Sigmoid colon (tissue), 7 donors: ENCODE measurements at places on chromosomes 7 and 10.

GRCh38 chr10:119305860-119306513 lies 98.6 kb downstream of the GRK5 start:
- DNase-seq = peak; percentile 95

DNA sequence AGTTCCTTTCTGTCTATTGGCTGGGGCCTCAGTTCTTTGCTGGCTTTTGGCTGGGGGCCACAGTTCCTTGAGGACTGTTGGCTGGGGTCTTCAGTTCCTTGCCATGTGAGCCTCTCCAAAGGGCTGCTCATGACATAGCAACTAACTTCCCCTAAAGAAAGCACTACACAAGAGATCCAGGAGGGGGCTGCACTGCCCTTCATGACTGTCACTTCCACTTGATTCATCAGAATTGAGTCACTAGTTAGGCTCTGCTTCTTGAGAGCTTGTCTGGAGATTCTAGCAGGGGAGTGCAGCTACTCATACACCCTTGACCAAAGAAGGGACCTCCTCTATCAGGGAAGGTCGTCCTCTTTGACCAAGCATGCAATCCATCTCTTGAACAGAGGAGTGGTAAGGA lies 38.0 kb upstream of the MKX start:
- DNase-seq = no peak

DNA sequence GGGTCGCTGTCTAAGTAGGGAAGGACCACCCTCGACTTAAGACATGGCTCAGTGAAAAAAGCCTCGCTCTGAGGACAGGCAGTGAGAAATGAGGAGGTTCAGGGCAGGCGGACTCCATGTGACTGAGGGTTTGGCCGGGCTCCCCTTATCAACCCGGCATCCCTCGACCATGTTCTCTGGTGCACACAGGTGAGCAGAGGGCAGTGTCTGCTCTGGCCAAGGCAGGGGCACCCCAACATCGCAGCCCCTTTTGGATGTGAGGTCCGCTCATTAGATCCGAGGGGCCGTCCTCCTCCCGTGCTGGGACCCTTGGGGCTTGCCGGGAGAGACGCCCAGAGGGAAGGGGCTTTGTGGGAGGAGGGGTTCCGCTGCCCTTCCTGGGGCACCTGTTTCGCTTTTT lies 475.1 kb downstream of the DNAJB6 start:
- no peak for DNase-seq

- DNase-seq = no peak
Observed at GRCh38 chr10:112678987-112679386, 232.0 kb downstream of the VTI1A start.

- no peak for DNase-seq
Observed at GRCh38 chr10:14600065-14600464, 174.6 kb downstream of the FAM107B start.

DNA sequence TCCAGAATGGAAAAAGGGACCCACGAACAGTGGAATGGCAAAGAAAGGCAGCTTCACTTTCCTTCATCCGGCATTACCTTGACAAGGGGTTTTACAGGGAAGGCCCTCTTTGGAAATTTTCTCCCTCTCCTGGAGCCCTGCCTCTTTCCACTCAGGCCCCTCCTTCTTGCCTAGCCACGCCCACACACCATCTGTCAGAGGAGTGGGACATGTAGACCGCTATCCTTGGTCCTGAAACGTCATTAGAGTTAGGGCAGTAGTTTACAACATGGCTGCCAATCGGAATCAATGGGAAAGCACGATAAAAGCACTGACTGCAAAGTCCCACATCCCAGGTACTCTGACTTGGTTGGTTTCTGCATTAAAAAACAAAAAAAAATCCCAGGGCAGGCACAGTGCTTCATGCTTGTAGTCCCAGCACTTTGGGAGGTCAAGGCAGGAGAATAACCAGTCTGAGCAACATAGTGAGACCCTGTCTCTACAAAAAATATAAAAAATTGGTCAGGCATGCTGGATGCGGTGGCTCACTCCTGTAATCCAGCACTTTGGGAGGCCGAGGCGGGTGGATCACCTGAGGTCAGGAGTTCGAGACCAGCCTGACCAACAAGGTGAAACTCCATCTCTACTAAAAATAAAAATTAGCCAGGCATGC lies 96.4 kb downstream of the MARCHF5 start:
- no peak for DNase-seq

- DNase-seq = no peak
Observed at GRCh38 chr10:77906951-77907421, 19.6 kb downstream of the DLG5 start.

GRCh38 chr10:116521424-116522290 lies 24.1 kb upstream of the PNLIP start:
- no peak for DNase-seq

GRCh38 chr10:6108631-6109443 lies 20.0 kb downstream of the RBM17 start:
- DNase-seq = no peak

- no peak for DNase-seq
Observed at GRCh38 chr7:73829505-73829904, 1.3 kb upstream of the CLDN4 start.

- no peak for DNase-seq
Observed at GRCh38 chr10:69269761-69270160, 8.5 kb upstream of the HK1 start.
